LNCaP clone FGC (cell line): ENCODE measurements at places on chromosomes 16 and 17.

GRCh38 chr17:72587773-72588511 lies 467.1 kb downstream of the SOX9 start:
- no peak for DNase-seq

DNA sequence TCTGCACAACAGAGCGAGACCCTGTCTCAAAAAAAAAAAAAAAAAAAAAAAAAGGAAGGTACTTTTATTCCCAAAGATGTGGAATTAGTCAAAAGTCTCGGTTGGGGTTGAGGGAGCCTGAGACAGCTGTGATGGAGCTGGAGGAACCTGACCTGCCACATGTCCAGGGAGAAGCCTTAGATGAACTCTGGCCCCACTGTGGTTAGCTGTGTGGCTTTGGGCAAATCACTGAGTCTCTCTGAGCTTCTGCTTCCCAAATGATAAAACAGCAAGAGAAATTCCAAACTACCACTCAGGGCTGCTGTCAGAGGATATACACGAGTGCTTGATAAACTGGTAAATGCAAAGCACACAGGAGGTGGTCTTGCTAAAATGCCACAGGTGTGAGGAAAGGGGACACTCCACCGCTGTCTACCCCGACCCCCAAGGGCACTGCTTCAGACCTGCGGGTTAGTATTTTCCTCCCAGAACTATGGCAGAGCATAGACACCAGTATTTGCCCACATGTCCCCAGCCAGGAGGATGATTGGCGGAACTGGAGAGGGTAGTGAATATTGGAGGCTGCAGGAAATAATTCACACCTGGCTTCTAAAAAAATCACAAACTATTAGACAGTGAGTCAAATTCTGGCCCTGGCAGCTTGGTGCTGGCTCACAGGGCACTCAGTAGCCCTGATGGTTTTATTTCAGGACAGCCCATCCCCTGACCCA lies 14.7 kb downstream of the DRC3 start:
- no peak for DNase-seq

GRCh38 chr17:45383003-45383402 lies 49.7 kb downstream of the ARHGAP27 start:
- no peak for DNase-seq

GRCh38 chr17:62666061-62666800 lies 38.8 kb downstream of the MRC2 start:
- DNase-seq, result no peak
